Activated CD4-positive, alpha-beta T cell treated with anti-CD3 and anti-CD28 coated beads, Interleukin-2, amount 50 U/mL, for 16 hours (primary cell): ENCODE measurements at places on chromosomes 5 and 9.

DNA sequence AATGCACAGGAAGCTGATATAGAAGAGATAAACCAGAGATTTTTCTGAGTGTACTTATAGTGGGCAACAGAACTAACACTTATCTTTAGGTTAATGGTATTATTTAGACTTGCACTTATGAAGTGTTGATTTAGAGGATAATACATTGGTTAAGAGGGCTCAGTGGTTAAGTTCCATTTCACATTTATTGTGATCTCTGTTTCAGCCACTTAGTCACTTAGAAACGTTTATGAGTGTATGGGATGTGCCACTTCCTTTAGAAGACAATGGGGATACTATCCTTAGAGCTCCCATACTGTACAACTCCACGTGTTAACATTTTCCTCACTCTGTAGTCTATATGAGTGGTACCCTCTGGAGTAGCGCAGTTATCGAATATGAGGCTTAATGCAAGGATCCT, 57.5 kb downstream of the PIP5K1B start:
- no peak for DNase-seq

DNA sequence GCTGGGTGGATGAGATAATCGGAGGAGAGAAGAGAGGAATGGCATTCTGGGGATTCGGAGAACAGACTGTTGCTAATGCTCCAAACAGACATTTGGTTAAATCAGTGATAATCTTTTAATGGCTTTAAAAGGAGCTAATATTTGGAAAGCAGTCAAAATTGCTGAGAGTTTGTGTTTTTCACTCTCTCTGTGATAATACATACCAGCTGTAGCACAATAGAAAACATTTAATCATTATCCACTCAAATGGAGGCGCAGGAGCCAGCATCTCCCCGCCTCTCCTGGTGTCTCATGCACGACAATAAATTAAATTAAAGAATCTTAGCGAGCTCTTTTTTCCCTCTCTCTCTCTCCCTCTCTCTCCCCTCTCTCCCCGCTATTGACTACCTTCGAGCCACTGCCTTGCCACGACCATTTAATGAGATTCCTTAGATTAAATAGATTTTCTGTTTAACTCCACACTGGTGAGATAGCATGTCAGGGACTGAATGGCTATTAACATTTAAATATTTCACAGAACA, 268.6 kb upstream of the MVB12B start:
- DNase-seq, result no peak

DNA sequence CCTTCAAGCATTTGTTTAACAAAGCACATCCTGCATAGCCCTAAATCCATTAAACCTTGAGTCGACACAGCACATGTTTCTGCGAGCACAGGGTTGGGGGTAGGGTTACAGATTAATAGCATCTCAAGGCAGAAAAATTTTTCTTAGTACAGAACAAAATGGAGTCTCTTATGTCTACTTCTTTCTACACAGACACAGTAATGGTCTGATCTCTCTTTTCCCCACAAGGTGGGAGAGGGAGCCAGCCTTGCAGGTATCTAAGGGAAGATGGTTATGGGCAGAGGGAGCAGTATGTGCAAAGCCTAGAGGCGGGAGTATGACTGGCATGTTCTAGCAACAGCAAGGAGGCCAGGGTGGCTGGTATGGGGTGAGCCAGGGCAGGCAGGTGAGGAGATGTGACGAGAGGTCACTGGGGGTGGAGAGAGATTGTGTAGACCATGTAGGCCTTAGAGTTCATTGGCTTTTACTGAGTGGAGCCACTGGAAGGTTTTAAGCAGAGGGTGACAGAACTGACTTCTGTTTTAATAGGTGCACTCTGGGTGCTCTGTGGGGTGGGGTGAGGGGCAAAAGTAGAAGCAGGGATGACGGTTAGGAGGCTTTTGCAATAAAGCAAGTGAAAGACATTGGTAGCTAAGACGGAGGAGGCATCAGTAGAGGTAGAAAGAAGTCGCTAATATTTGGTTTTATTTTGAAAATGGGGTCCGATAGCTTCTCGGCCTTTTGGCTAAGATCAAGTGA, 5.1 kb upstream of the RPS14 start:
- DNase-seq, result no peak

DNA sequence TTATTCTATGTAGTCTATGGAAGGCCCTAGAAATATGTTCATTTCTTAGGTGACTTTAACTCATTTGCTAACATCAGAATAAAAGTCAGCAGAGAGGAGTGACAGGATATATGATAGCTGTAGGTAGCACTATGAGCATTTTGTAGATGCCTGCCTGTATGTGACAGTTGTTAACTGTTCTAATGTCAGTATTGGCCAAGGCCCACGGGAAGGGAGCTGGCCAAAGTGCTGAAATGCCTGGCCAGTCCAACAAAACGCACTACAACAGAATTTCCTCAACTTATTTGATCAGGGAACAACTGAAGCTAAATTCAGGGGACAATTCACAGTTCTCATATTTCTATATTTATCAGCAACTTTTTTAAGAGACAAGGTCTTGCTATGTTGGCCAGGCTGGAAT, 20.8 kb downstream of the SV2C start:
- no peak for DNase-seq

- DNase-seq, result no peak
Observed at GRCh38 chr5:160792732-160793529, 59.1 kb downstream of the ATP10B start.

DNA sequence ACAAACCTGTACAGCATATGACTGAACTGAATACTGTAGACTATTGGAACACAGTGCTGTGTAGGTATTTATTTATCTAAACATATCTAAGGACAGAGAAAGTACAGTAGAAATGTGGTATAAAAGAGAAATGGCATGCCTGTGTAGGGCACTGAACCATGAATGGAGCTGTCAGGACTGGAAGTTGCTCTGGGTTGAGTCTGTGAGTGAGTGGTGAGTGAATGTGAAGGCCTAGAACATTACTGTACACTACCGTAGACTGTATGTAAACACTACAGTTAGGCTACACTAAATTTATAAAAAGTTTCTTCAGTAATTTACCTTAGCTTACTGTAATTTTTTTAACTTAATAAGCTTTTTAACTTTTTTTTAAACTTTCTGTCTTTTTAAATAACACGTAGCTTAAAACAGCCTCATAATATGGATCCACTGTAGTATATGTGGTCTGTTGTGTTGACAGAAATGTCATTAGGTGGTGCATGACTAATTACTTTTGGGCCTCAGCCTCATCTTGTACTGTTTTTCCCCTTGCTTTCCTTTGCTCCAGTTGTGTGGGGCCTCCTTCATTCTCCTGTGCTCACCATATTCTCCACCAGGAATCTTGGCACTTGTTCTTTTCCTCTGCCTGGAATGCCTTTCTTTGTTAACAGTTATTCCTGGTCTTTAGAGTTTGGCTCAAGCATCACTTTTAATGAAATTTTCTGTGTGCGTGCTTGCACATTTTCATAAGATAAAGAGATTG, 8.8 kb downstream of the SPIN1 start:
- DNase-seq, result no peak

- DNase-seq, result no peak
Observed at GRCh38 chr5:137250421-137250820, 248.7 kb downstream of the SPOCK1 start.

GRCh38 chr5:141172381-141173204, at the start of gene PCDHB7:
TSS of gene PCDHB7 (plus strand) at chr5:141172644. CDS start at chr5:141172836, 192 bp downstream.
- no peak for DNase-seq

GRCh38 chr9:70100362-70100761, 56.7 kb downstream of the MAMDC2 start:
- no peak for DNase-seq

DNA sequence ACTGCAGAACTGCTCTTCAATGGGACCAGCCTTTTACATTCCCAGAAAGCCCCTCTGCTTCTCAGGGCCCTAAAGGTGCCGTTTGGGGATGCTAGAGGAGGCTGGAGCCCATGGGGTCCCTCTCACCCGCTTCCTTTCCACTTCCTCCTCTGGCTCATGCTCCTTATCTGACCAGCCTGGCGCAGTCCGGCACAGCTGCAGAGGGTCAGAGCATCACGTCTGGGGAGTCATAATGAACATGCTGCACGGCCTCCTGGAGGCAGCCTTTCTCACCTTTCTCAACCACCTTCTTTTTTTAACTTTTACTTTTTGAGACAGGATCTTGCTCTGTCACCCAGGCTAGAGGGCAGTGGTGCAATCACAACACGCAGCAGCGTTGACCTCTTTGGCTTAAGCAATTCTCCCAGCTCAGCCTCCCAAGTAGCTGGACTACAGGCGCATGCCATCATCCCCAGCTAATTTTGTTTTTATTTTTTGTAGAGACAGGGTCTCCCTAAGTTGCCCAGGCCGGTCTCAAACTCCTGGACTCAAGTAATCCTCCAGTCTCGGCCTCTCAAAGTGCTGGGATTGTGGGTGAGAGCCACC, 15.1 kb upstream of the TCF7 start:
- DNase-seq, result no peak

DNA sequence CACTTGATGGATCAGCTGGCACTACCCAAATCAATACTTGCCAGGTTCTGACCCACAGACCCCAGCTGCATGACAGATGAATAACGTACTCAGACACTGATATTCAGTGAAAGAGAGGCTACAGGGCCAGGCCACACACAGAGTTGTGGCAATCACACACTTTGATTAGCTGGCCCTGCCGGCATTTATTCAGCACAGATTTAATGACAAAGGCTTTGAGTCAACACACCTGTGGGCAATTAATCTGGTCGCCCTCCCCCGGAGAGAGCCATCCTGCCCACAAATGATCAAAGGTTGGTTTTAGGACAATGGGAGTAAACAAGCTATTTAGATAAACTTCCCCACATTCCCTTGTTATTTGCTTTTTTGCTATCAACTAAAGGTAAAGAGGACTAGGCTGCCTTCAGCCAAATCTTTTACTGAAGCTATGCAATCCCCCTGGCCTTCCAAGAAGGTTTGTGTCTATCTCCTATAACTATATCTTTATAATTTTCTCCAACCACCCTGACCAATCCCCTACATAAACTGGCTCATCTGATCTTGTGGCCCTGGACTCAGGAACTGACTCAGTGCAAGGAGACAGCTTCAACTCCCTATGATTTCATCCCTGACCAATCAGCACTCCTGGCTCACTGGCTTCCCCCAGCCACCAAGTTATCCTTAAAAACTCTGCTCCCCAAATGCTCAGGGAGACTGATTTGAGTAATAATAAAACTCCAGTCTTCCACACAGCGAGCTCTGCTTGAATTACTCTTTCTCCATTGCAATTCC, 12.7 kb upstream of the TRIM32 start:
- DNase-seq, result no peak

DNA sequence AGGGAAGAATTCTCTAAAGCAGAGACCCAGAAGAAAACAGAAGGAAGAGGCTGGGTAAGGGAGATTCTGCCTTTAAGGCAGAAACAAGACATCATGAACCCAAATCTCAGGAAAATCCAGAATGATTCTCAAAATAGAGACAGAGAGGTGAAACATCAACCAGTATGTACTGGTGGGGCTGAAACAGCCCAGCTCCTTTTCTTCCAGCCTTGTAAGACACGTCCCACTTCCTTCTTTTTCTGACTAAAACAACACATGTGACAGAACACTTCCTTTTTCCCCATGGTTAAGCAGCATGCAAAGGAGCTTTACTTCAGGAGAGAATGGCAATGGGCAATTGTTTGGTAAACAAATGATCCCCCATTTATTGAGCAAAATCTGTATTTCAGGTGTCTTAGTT, 230.8 kb upstream of the NR4A3 start:
- no peak for DNase-seq
